Foreskin melanocyte (primary cell): ENCODE measurements at places on chromosomes 6 and 20.

DNA sequence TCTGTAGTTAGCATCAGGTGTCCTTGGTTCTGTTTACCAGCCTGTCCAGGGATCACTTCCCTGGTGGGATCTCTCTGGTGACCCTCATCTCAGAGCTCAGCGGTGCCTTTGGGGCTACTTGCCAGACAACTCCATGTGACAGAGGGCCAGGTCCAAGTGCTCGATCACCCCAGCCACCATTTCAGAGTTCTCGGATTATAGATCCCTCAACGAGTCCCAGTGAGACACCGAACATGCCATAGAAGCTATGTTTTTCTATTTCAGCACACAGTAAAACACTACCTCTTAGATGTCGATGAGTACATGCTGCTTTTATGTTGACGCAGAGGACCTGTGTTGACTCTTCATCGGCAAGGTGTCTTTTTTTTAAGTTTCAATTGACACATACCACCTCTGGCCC is 170.1 kb upstream of the AKAP12 start:
- DNase-seq = no peak

GRCh38 chr6:106444777-106445507 is 84.4 kb downstream of the CRYBG1 start:
- peak; percentile 45 for DNase-seq

DNA sequence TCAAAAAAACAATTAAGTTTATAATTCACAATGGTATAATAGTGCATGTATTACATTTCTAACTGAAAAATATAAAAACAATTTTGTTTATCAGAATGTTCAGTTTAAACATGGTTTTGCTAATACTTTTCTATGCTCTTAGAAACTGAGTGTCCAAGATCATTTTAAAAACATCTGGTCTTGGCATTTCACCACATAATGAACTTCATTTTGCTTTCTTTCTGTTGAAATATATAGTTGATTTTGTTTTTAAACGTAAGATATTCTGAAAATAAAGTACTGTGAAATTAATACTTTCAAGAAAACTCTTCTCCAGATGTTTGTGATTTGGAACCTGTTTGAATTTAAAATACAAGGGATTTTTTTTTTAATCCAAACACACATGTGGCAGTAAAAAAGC is 264.4 kb downstream of the COL12A1 start:
- no peak for DNase-seq

DNA sequence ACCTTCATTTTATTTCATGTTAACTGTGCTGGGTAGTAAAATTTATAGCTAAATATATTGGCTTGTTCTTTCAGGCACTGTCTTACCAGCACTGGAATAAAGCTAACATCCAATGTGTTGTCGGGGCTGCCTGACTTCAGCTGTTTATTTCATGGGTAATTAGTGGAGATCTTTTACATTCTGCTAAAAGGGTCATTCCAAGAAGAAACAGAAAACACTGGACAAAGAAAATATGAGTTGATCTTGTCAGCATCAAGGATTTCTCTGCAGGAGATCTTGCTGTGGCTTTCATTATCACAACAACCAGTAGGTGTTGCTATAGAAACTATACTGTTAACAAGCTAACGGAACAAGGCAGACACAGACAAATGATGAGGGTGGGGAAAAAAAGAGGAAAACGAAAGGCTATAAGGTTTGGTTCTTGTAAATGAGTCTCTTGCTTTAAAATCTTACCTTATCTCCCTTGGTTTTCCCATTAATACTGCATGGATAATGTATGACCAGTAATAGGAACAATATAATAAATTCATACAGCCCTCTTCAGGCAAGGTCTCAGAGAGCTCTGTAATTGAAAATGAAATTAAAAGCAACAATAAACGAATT is 206.8 kb downstream of the SIM1 start:
- peak; percentile 4 for DNase-seq

GRCh38 chr6:36788768-36789167 is 50.5 kb downstream of the CPNE5 start:
- peak; percentile 73 for DNase-seq

- no peak for DNase-seq
Observed at GRCh38 chr6:133377219-133377618, 136.1 kb downstream of the EYA4 start.

DNA sequence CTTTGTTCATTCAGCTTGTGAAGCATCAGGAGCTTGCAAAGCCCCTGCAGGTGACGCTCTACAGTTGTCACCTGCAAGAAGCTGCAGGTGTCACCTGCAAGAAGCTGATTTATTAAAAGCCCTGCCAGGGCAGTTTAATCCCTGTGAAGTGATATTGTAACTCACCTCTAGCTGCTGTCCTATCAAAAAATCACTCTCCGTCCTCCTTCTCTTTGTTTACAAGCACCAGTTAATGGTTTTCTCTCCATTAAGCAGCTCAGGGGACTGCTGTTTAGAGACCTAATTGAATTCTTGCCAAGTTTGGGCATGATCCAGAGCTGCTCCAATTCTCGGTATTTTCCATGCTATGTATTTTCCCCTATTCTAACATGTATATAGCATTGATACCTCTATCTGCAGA is 345.9 kb downstream of the ARHGAP18 start:
- no peak for DNase-seq

GRCh38 chr6:14375930-14376329 is 258.4 kb downstream of the CD83 start:
- DNase-seq = no peak

- no peak for DNase-seq
Observed at GRCh38 chr6:26122005-26122388, 34.8 kb downstream of the HFE start.

DNA sequence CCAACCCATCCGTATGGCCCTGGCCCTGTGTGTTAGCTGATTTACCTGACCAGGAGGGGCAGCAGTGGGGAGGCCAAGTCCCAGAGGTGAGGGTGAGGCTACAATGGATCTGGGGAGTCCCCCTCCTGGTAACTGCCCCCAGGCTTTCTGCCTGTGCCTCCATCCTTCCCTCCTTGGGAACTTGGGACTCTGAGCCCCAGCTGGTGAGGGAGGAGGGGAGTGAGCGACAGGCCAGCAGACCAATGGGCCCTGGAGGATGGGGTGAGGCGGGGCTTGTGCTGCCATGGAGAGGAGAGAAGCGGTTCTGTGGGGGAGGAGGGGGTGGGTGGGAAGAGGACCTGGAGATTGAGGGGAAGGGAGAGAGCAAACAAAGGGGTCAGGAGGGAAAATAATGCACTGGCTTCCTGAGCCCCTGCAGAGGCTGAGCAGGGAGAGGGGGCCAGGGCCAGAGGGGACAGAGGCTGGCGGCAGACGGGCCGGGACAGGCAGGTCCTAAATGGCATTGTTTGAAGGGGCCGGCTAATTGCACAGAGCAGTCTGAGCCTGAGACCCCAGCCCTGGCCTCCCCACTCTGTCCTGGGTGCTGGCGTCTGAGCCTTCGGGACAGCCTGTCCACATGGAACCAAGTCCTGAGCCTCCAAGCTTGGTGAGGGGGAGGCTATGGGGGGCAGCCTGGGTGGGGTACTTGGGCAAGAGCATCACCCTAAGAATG is 17.5 kb downstream of the DNMT3B start:
- DNase-seq = no peak

GRCh38 chr20:37925265-37926165 is 22.6 kb downstream of the VSTM2L start:
- no peak for DNase-seq

- DNase-seq = no peak
Observed at GRCh38 chr20:8094415-8094818, 37.6 kb upstream of the PLCB1 start.

DNA sequence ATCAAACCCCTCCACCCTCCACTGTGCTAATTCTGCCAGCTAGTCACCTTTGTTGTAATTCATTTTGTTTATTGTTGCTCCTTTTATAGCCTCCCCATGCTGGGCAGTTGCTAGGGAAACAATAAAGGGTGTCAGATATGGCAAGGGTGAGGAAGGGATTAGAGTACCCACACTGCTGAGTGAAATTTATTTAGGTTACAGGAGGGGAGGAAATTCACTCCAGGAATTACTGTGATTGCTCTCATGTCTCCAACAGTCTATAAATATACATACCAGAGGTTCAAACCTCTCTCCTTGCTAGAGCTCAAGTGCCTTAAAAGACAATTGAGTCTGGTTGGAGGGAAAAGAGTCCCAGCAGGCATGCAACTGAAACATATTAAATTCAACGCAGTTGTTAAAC is 90.6 kb upstream of the ADGRF1 start:
- DNase-seq = no peak
